Left lung (tissue), 14 donors: ENCODE measurements at places on chromosomes 1 and 21.

- DNase-seq: no peak
Observed at GRCh38 chr1:156643778-156644092, 1.8 kb downstream of the BCAN start.

DNA sequence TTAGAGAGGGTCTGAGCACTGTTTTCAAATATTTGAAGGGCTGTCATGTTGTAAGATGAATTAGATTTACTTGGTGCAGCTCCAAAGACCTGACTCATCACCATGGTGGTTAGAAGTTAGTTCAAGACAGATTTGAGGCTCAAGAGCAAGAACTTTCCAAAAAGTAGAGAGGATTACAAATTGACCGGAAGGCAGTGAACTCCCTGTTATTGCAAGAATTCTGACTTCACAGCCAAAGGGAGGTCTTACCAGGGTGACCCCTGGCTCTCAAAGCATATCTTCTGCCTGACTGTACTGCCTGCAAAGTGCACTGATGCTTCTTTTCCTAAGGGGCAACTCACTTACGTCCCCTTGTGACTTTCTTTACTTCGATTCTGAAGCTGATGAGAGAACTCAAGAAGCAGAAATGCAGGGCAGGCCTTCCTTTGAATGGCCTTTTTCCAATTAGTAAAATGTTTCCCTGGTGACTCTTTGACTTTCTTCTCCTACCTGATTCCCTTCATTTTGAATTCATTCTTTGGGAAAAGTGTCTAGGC, 86.4 kb downstream of the NAV1 start:
- no peak for DNase-seq

- no peak for DNase-seq
Observed at GRCh38 chr21:45135868-45136267, 61.5 kb downstream of the ADARB1 start.

DNA sequence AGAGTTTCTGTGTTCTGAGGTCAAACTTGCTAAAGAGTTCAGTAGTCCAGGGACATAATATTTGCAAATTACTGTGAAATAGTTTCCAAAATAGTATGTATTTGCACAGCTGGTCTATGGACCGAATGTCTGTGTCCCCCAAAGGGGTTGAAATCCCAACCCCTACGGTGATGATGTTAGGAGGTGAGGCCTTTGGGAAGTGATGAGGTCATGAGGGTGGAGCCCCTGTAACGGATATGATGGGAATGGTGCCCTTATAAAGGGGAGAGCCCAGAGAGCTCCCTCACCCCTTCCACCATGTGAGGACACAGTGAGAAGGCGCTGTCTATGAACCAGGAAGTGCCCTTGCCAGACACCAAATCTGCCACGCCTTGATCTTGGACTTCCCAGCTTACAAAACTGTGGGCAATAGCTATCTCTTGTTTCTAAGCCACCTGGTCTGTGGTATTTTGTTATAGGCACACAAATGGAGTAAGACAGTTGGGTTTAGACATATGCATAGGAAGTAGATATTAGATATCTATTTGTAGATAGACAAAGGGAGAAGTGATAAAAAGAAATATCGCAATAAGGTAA, 21.7 kb downstream of the RNF187 start:
- DNase-seq: no peak

GRCh38 chr1:9689971-9690381, 38.4 kb downstream of the PIK3CD start:
- DNase-seq: no peak

- DNase-seq: no peak
Observed at GRCh38 chr1:9892563-9893528, 17.2 kb downstream of the CTNNBIP1 start.

GRCh38 chr21:30240661-30241060, 24.8 kb upstream of the CLDN8 start:
- no peak for DNase-seq

GRCh38 chr1:19429611-19430010, 55.7 kb downstream of the CAPZB start:
- DNase-seq: no peak

DNA sequence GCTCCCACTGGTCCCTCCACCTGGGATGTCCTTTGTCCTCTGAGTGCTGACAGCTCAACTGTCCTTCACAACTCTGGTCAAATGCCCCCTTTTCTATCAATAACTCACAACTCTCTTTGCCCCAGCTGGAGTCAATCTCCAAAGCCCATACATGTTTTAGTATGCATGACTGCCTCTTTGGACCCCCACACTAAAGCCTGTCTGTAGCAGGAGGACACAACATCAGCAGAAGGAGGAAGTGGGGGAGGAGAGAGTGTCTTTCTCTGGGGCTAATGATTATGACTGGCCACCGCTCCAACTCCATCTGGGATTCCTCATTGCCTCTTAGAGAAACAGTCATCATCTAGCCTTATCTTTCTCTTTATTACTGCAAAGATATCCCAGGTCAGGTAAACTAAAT, 186.6 kb upstream of the FGGY start:
- DNase-seq: no peak

- peak; percentile 24 for DNase-seq
Observed at GRCh38 chr1:110190282-110190929, 19.7 kb upstream of the KCNC4 start.

DNA sequence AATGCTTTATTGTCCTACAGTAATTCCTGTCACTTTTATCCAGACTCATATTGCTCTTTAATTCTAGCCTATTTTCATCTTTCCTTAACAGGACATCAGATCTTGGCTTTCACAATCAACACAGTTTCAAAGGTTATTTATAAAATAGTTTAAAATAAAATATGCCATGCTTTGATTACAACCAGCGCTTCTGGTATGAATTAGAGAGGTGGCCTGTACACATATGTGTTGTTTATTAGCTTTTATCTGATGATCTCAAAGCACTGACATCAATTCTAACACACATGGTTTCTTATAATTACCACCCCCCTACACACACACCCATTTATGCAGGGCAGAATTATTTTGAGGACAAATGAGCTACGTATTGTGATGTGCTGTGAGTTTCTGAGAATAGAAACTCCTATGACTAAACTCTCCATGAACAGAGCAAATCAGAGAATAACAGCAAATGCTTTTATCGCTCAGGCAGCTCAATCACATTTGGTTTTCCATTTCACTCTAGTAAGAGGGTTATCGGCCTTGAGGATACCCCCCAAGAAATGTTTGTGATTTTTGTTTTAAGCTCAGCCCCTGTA, 18.0 kb downstream of the CD247 start:
- no peak for DNase-seq

GRCh38 chr1:197799271-197799670, 24.0 kb upstream of the DENND1B start:
- DNase-seq: no peak

DNA sequence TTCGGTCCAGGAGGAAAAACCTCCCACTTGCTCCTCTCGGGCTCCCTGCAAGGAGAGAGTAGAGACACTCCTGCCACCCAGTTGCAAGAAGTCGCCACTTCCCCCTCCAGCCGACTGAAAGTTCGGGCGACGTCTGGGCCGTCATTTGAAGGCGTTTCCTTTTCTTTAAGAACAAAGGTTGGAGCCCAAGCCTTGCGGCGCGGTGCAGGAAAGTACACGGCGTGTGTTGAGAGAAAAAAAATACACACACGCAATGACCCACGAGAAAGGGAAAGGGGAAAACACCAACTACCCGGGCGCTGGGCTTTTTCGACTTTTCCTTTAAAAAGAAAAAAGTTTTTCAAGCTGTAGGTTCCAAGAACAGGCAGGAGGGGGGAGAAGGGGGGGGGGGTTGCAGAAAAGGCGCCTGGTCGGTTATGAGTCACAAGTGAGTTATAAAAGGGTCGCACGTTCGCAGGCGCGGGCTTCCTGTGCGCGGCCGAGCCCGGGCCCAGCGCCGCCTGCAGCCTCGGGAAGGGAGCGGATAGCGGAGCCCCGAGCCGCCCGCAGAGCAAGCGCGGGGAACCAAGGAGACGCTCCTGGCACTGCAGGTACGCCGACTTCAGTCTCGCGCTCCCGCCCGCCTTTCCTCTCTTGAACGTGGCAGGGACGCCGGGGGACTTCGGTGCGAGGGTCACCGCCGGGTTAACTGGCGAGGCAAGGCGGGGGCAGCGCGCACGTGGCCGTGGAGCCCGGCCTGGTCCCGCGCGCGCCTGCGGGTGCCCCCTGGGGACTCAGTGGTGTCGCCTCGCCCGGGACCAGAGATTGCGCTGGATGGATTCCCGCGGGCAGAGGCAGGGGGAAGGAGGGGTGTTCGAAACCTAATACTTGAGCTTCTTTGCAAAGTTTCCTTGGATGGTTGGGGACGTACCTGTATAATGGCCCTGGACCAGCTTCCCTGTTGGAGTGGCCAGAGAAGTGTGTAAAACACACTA, 45.3 kb downstream of the MRPL39 start:
- peak; percentile 43 for DNase-seq

DNA sequence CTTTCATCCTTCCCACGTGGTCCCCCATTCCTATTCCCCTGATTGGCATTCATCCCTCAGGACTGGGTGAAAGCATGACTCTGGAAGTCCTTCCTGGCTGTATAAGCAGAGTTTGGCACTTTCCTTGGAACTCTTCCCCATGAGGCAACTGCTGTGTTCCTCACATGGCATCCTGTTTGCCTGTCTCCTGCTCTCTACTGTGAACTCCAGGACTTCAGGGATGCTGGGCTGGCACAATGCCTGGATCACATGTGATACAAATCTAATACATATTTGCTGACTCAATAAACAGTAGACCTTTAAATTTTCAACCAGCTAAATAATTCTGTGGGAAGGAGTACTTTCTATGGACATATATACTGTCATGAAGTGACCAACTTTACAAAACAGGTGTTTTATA, 46.8 kb upstream of the EDEM3 start:
- no peak for DNase-seq

GRCh38 chr1:198530953-198531352, 9.5 kb downstream of the ATP6V1G3 start:
- DNase-seq: no peak

- DNase-seq: no peak
Observed at GRCh38 chr1:211885747-211886522, 55.4 kb upstream of the LPGAT1 start.

DNA sequence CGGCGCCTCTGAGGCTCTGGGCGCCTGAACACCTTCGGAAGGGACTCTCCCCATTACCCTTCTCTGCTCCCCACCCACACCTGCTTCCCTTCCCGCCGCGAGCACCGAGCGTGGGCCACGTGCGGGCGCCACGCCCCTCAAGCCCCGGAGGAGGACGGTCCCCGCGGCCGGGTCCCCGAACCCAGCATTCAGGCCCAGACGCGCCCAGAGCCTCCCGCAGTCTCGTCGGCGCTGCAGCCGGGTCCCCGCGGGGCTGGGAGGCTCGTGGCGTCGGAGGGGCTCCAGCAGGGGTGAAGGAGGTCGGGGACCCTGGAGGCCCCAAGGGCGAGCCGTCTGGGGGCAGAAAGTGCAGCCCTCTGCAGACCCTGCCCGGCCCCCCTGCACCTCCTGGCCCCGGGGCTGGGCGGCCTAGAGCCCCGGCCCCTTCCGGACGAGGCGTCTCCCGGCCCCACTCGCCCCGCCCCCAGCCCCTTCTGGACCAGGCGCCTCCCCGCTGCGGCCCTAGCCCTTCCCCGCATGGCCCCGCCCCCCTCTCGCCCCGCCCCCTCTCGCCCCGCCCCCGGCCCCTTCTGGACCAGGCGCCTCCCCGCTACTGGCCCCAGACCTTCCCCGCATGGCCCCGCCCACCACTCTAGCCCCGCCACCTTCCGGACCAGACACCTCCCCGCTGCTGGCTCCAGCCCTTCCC, 378 bp upstream of the SMIM1 start:
- peak; percentile 92 for DNase-seq

- DNase-seq: no peak
Observed at GRCh38 chr1:231926933-231927332, 300.3 kb downstream of the DISC1 start.

GRCh38 chr21:33199100-33199464, 30.7 kb upstream of the IFNAR2 start:
- DNase-seq: no peak

DNA sequence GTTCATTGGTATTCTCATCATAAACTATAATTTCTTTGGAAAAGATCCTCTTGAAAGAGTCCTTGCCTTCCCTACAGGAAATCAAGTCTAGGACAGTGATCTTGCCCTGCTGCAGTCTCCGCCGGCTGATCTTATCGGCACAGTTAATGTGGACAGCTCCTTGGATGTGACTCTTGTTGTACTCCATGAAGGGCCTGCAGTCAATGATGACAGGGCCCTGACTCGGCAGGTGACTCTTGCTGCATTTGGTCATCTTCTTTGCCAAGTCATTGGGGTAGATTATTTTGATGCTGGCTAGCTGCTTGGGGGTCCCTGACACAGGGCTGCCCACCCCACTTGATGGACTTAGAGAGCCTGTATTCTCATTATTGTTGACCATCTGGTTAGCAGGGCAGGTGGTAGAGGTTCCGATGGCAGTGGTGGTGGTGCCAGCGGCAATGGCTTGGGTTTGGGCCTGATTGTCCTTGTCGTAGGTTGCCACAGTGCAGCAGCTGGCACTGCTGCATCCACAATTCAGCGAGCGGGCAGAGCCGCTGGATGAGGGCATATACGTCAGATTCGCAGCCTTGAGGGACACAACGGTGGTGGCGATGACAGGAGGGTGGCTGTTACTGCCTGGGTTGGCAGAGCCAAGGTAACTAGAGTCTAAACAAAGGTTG, 2.7 kb downstream of the DUSP10 start:
- DNase-seq: no peak

DNA sequence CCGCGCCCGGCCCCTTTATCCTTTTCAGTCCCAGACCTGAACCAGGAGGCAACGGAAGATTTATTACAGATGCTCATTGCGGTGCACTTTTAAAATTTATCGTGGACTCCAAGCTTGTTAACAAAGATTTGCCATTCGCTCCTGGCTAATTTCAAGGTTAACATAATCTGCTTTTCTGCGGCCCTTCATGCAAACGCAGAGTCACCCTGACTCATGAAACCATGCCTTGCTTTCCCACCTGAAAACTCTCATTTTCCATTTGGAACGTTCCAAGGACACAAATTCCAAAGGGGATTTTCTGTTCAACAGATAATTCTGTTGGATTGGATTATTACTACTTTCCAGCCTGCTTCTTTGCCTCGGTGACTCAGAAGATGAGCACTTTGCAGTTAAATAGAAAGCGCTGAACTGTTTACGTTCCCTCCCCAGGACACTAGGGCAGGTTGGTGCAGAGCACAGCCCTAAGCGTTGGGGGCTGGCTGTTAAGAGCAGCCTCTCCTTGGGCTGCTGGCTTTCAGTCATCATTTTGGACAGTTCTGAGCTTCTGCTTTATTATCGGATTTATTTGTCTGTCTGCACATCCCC, 51.1 kb downstream of the CD247 start:
- no peak for DNase-seq

- DNase-seq: no peak
Observed at GRCh38 chr1:59081181-59081580, 215.7 kb upstream of the FGGY start.

DNA sequence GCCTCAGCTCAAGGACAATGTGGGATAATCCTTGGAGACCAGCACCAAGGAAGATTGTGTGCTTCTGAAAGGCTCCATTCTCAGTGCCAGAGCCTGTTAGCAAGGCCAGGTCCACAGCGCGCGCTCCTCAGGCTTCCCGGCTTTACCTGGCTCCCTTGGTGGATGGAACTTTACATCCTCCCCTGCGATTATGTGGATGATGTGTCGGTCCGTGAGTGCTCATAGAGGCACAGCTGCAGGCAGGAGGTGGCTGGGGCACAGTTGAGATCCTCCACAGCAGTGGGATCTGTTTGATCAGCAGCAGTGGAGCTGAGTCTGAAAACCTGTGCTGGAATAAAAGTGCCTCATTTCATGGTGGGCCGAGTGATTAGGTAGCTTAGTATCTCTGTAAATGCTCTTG, 62.7 kb downstream of the PRDM2 start:
- DNase-seq: no peak
